ENCODE measurements at places on chromosomes 5 and 9.

GRCh38 chr9:83978992-83979811 is 813 bp downstream of the HNRNPK start:
- DNase-seq: peak; percentile 67

- DNase-seq: no peak
Observed at GRCh38 chr9:3962971-3963642, 336.8 kb downstream of the GLIS3 start.

DNA sequence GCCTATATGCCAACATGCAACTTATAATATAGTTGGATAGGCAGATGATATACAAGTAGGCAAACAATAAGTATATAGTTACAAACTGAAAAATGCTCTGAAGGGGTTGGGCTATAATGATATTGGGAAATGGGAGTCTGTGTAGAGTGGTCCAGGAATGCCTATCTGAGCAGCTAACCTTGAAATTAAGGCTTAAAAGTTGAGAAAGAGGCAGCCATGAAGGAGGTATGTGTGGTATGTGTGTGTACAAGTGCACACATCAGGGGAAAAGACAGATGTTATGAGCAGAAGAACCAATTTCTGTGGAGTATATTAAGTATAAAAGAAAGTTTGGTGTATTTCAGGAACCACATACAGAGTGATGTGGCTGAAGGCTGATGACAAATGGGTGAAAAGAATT is 154.9 kb upstream of the PAPPA start:
- no peak for DNase-seq

DNA sequence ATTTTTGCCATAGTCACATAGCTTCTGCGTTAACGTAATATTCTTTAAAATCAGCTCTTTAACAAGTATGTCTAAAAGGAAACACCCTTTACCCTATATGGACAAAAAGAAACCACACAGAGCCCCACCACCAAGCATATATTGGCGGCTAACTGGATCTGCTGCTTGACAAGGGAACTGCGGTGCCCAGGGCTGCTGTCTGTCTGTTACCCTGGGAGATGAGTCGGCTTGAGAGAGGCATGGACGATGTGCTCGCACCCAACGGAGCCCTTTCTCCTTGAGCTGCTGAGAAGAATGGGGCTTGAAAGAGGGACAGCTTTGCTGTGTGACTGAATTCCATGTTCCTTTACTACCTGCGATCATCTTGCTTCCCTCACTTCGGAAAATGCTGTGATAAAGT is 158.6 kb upstream of the SHB start:
- DNase-seq: peak; percentile 33

GRCh38 chr5:13580058-13580457 is 364.4 kb downstream of the DNAH5 start:
- DNase-seq: no peak

- no peak for DNase-seq
Observed at GRCh38 chr9:35537913-35538312, 48.0 kb downstream of the RUSC2 start.

- DNase-seq: no peak
Observed at GRCh38 chr5:31563216-31563615, 31.1 kb downstream of the C5orf22 start.

GRCh38 chr9:71719562-71719961 is 48.8 kb downstream of the CEMIP2 start:
- no peak for DNase-seq

GRCh38 chr9:79362100-79363081 is 209.4 kb upstream of the TLE4 start:
- DNase-seq: peak; percentile 9

- no peak for DNase-seq
Observed at GRCh38 chr5:76831110-76831452, 12.3 kb downstream of the F2RL1 start.

DNA sequence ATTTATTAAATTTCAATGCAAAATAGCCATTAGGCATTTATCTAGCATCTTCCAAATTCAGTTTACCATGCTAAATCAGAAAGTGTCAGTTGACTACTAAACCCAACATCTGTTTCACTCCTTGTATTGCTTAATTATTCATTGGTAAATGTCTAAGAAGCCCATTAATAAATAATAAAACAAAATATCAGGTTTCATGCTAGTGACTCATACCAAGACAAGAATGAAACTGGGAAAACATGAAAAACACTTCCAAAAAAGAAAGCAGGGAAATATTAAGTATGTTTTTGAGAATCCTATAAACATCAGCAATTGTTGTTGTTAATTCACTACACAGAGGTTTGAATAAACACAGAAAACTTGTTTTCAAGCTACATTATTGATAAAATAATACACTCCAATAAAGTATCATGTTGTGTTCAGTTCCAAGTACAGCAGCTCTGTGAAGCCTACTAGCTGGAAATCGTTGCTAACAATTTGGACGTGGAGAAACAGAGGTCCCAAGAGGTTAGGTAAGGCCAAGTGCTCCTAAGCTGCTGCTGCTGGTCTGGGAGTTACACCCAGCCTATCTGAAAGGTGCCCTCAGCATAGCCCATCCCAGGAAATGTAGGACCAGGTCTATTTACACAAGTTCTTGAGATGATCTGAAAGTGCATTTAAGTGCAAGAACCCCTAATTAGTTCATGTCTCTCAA is 78.8 kb downstream of the GNAQ start:
- peak; percentile 14 for DNase-seq

GRCh38 chr9:131398204-131398603 is 4.3 kb downstream of the PRRC2B start:
- DNase-seq: no peak
